CD4-positive, CD25-positive, alpha-beta regulatory T cell (primary cell): ENCODE measurements at places on chromosomes 5 and 9.

GRCh38 chr9:79208791-79209396, 362.9 kb upstream of the TLE4 start:
- DNase-seq = no peak

- no peak for DNase-seq
Measured at GRCh38 chr9:87290241-87291052, 207.2 kb upstream of the DAPK1 start.

- no peak for DNase-seq
Measured at GRCh38 chr5:175836737-175837136, 34.6 kb upstream of the CPLX2 start.

DNA sequence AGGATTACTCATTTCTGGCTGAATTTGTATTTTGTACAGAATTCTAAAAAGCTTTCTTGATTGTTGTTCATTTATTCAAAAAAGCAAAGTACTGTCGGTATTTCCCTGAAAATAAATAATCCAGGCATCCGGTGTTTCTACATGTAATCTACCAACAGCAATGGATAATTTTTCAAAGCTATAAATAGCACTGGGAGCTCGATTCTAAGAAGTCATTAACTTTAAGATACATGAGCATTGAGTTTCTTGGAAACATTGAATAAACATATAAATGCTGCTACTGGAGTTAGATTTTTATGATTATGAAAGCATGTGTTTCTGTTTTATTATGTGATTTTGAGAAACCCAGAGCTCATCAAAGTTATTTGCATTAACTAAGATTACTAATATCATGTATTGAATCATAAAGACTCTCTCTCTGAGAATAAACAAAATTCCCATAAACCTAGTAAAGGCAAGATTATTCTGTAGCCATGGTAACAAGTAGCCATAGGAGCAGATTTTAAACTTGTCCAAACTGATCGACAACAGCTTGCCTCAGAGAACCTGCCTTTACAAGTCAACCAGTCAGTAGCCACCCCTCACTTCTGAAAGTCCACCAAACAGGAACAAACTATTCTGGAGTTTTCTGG, 197.0 kb downstream of the DRD1 start:
- no peak for DNase-seq

GRCh38 chr5:87394411-87395165, 18.1 kb downstream of the CCNH start:
- no peak for DNase-seq

GRCh38 chr9:33480976-33481375, 7.3 kb upstream of the NOL6 start:
- no peak for DNase-seq

- DNase-seq = no peak
Measured at GRCh38 chr5:147036691-147037245, 158.2 kb upstream of the PPP2R2B start.

DNA sequence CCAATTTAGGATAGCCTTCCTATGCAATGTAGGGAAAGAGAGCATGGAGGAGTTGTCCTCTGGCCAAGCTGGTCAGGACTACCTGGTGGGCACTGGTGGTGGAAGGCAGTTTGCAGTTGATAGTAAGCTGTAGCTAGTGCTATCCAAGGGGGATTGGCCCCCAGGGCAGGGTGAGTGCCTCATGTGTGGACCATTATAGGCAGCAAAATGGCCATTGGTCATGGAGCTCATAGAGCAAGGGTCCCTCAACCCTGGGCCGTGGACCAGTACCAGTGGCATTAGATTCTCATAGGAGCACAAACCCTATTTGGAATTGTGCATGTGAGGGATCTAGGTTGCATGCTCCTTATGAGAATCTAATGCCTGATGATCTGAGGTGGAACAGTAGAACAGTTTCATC, 139.3 kb downstream of the ZSWIM6 start:
- DNase-seq = no peak

DNA sequence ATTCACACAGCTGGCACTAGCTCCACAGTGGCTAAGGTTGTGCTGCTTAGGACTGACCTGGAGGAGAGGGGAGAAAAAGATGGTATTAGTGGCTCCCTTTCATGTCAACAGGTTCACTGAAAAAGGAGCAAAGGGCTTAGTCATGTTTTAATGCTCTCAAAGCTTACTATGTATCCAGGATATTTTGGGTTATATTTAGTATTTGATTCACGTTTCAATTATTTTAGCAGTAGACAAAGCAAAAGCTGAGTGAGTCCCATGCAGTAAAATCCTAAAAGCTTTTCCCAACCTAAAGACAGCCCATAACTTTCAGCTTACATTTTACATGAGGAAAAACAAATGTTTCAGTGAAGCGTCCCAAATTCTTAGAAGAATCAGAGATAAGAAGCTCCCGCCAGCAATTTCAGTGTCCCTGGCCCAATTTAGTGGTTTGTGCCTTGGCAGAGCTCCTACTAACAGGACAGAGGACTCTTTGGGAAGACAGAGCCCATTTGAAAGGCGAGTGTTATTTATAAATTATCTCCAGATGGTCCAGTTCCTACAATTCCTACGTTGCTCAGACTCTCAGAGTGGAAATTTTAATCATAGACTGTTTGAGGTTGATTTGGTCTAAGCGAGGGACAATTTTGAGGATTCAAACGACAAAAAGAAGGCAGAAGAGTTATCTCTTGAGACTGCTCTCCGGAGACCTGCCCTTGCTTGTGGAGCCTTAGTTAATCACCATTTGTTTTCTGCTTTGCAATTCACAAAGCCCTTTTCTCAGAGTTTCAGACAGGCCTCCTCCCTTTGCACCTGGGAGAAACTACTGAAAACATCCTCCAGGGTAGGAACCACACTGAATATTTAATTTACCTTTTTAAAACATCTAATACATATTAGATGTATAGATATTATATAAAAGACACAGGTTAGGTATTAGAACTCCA, 225.0 kb upstream of the ANKRD55 start:
- DNase-seq = no peak

DNA sequence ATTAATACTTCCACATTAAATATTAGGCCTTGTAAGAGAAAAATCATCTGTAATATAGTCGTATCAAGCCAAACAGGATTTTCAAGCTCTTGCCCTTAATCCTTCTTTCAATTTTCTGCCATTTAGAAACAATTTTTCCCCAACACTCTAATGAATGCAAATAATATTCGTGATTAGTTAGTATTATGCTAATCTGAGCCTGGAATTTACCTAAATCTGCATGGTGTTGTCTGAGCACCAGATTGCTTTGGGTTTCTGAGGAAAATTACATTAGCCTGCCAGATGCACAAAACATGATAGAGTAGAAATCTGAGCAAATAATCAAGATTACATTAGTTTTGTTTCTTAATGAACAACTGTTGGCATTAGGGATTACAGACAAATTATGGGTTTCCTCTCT, 176.6 kb downstream of the ZDHHC21 start:
- DNase-seq = no peak

- no peak for DNase-seq
Measured at GRCh38 chr9:26292943-26293342, 599.7 kb downstream of the CAAP1 start.

DNA sequence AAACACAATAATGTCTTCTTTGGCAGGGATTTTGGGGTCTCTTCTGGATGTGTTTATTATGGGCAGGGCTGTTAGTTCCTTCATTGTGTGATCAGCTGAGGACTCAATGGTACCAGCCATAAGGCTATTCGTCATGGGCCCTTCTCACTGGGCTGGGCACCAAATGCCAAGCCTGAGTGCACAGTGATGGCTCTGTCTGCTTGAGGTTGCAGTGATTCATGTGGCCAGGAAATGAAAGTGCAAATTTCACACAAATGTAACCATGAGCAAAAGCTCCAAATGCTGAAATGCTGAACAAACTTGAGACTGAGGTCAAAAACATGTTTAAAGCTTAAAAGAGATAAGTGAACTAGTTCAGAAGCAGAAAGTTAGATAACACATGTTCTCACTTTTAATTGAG, 191.0 kb downstream of the TARS1 start:
- no peak for DNase-seq

DNA sequence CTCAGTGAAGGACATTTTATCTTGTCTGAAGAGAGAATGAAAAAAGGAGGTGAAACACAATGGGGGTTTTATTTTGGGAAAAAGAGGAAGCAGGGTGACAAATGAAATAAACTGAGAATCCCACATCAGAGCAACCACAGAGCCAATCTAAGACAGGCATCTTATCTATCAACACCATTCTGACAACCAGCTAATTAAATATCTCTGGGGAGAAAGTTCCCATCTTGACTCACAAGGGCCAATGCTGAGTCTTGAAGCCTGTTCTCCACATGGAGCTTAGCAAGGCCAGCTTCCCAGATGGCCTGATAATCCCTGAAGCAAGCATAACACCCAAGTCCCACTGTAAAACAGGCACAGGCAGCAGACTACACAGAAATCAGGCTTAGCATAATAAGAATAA, 30.4 kb downstream of the DPYSL3 start:
- no peak for DNase-seq

GRCh38 chr9:109894921-109895758, 115.1 kb downstream of the PALM2AKAP2 start:
- no peak for DNase-seq

DNA sequence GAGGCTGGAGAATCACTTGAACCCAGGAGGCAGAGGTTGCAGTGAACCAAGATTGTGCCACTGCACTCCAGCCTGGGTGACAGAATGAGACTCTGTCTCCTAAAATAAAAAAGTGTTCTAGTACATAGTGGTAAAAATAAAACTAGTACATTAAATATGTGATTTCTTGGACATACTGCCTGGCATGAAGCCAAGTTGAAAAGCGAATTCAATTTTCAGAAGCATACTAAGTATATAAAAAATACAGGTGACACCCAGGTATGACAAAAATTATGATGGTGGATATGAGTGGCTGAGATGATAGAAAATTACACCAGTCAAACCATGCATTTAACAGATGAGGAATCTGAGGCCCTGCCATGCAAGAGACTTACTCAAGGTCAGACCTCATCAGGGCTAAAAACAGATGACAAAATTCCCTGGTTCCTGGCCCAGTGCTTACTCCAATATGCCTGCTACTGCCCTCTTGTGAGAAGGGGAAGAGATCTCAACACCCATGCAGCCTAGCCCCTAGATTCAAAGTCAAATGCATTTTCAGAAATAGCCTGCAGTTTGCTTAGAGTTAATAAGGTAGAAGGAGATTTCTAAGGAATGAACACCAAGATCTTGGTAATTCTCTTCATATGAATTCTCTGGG, 46.6 kb upstream of the GNPDA1 start:
- DNase-seq = no peak

GRCh38 chr5:151695464-151695863, 8.7 kb upstream of the SPARC start:
- no peak for DNase-seq

DNA sequence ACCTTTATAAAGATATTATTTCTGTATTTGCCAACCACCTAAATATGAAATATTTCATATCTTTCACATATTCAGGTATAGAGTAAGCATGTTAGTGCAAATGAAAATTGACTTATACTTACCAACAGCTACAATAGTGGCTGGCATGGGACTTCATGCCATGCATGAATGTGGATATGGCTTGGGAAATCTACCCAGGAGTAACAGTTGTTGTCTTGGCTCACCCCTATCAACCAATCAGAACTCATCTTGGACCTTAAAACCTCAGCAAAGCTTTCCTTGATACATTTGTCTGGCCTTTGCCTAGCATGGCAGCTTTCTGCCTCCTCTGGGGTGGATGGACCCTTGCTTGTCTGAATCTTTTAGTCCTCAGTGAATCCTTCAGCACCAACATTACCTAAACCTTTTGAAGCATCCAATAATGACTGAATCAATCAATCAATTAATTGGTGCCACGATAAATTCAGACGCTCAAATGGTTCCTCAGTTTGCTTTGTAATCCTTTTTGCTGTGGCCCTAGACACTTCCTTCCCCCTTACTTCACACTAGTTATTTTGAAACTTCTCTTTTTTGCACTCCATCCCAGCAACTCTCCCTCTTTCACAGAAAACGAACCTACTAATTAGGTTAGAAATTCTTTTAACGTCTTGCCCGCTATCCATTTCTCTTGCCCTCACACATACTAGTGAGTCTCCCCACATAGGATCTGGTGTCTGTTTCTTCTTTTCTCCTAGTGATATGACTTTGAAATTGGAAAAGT, 132.3 kb upstream of the ZNF608 start:
- DNase-seq = no peak

GRCh38 chr9:73565833-73566465, 414.3 kb downstream of the ANXA1 start:
- DNase-seq = no peak

DNA sequence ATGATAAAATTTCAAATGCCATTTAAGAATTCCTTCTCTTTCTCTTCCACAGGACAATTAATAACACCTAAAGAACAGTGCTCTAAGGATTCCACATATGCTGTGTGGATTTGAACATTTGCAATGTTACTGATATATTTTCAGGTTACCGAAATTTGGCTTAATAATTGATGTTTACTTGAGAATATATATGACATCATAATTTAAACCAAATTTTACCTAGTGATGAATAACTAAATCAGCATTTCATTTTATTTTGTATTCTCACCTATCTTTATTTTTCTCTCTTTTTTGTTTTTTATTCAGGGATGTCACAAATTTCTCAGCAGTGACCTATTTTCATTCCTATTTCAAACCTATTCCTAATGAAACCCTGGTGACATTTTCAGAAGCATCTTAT, 429.6 kb downstream of the SLCO4C1 start:
- DNase-seq = no peak

DNA sequence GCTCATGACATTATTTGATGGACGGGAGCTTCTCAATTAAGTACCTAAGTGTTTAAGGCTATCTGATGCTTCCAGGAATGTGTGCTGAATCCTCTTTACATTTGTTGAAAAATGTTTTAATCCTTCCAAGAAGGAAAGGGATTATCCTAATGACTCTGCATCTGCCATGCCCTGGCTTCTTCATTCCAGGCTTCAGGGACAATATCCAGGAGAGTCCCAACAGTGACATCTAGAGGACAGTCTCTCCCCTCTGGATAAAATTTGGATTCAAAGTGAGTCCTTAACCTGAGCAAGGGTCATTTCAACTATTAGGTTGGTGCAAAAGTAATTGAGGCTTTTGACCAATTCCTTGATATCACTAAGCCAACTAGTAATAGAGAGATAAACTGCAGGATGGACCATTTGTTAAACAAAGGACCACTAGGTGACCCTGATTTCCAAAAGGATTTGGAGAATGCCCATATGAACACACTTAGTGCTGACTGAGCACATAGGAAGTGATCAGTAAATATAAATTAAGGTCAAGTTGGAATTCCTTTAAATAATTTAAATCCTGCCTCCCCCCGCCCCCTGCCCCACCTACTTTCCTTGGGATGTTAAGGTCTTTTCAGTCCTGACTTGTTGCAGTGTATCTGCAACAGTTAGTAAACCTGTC, 19.1 kb downstream of the TNFSF8 start:
- no peak for DNase-seq

GRCh38 chr5:9337928-9338595, 207.8 kb downstream of the SEMA5A start:
- no peak for DNase-seq

GRCh38 chr5:172303572-172304335, 20.2 kb upstream of the UBTD2 start:
- DNase-seq = no peak

GRCh38 chr9:76868897-76869296, 37.0 kb downstream of the PRUNE2 start:
- no peak for DNase-seq

- DNase-seq = no peak
Measured at GRCh38 chr9:123400926-123401503, 45.0 kb downstream of the CRB2 start.

GRCh38 chr9:73155968-73156864, 4.6 kb downstream of the ANXA1 start:
- no peak for DNase-seq
